ENCODE measurements at places on chromosomes 4 and X. TPM values are rescaled to one million over a fixed set of nuclear protein-coding genes. Genes with fewer than 3 reads are reported as not detected.

SLC25A6 gene
- total RNA-seq = 276 TPM

DNA sequence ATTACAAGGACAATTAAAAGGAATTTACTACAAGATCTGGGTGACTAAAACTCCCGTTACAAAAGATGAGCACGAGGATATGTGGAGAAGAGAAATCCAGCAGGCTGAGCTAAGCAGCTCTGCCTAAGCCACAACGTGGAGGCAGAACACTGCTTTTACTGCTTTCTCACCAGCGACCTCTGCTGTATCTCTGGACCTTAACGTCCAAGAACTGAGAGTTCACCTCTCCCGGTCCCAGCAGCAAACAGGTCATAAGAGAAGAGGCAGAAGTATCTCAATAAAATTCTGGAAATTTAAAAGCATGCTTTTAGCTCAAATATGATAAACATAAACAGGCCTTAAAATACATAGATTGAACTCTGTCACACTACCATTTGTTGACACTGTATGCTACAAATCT is 81.0 kb downstream of the ADGRA3 start:
- no peaks in the 10 kb centered on the region for H3K4me1 ChIP-seq
- no peaks in the 10 kb centered on the region for H3K27me3 ChIP-seq
- H3K36me3 ChIP-seq = no peaks in the 10 kb centered on the region
- no peak overlapping the region for H3K4me3 ChIP-seq

C4orf54 gene
- total RNA-seq = not detected

GAGE12E gene
- not detected for total RNA-seq

DNA sequence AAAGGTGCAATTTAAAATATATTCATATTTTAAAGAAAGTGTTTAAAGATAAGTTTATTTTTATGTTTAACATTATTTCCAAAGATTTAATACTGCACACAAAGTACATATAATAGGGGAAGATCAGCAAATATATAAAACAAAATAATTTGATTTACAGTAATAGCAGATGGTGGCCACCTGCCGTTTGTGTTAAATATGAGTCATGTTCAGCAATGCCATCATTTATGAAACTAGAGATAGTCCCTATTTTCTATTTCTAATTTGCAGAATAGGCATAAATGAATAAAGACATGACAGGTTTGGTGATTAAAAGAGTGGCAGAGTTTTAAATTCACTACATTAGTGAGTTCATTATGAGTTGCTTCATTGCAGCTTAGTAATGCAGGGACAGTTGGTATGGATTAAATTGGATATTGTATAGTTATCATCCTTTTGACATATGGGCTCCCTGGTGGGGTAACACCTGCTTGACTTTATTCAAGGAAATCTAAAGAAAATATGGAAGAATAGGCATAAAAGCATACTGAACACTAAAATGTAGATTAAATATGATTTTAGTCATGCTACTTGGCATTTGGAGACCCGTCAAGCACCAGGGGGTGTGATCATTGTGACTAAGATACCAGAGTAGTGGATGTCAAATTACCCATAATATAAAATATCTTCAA is 78.8 kb upstream of the BANK1 start:
- no peaks in the 10 kb centered on the region for H3K4me1 ChIP-seq
- H3K36me3 ChIP-seq = no peaks in the 10 kb centered on the region
- no peak for DNase-seq
- H3K4me3 ChIP-seq = no peak overlapping the region

- no peaks in the 10 kb centered on the region for H3K27me3 ChIP-seq
- no peak overlapping the region for H3K4me3 ChIP-seq
- H3K27ac ChIP-seq = peak overlapping the region; percentile 62
- no peaks in the 10 kb centered on the region for H3K36me3 ChIP-seq
- DNase-seq = no peak
These were observed 367.6 kb downstream of the BCOR start for GRCh38 chrX:39729981-39730661.

GRIA3 gene
- total RNA-seq = 0.60 TPM

DNA sequence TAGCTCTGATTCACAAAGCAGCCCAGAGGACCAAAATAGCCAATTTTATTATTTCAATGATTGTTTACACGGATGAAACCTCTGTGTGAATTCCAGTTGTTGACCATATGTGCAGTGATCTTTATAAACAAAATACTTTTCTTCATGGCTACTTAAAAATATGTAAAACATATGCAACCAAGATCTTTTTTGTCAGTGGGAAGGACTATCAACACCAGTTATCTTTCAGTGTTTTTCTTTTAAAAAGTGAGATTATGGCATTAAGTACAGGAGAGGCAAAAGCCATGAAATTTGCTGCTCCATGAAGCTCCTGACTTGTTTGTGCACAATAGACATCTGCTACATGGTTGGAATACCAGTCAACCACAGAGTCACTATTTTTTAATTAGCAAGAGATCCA is 184.4 kb downstream of the DKK2 start:
- no peaks in the 10 kb centered on the region for H3K27me3 ChIP-seq
- H3K4me3 ChIP-seq = no peak overlapping the region
- DNase-seq = no peak

GRCh38 chr4:134243742-134244713 is 42.4 kb upstream of the PABPC4L start:
- H3K36me3 ChIP-seq = no peaks in the 10 kb centered on the region
- DNase-seq = no peak
- H3K27me3 ChIP-seq = no peaks in the 10 kb centered on the region
- no peak overlapping the region for H3K4me3 ChIP-seq
- H3K4me1 ChIP-seq = no peaks in the 10 kb centered on the region

GRCh38 chr4:6191448-6192130 is 8.8 kb downstream of the JAKMIP1 start:
- H3K4me3 ChIP-seq = no peak overlapping the region
- no peaks in the 10 kb centered on the region for H3K36me3 ChIP-seq
- H3K4me1 ChIP-seq = no peaks in the 10 kb centered on the region
- DNase-seq = no peak
- H3K27me3 ChIP-seq = peaks cover 24% of the 10 kb centered on the region

GRCh38 chr4:111020476-111020875 is 397.6 kb upstream of the PITX2 start:
- DNase-seq = no peak
- H3K27me3 ChIP-seq = no peaks in the 10 kb centered on the region
- no peaks in the 10 kb centered on the region for H3K36me3 ChIP-seq
- no peak overlapping the region for H3K27ac ChIP-seq
- H3K4me3 ChIP-seq = no peak overlapping the region

AMOT gene
- 24.0 TPM for total RNA-seq

GRCh38 chr4:77120886-77121508 is 36.0 kb upstream of the CCNG2 start:
- H3K27ac ChIP-seq = no peak overlapping the region
- DNase-seq = no peak
- H3K4me3 ChIP-seq = no peak overlapping the region
- H3K4me1 ChIP-seq = no peaks in the 10 kb centered on the region
- no peaks in the 10 kb centered on the region for H3K27me3 ChIP-seq

GRCh38 chrX:50565718-50566117 is 95.1 kb upstream of the DGKK start:
- no peak for DNase-seq
- no peak overlapping the region for H3K4me3 ChIP-seq
- H3K4me1 ChIP-seq = no peaks in the 10 kb centered on the region
- no peak overlapping the region for H3K27ac ChIP-seq

- H3K4me3 ChIP-seq = no peak overlapping the region
- H3K4me1 ChIP-seq = no peaks in the 10 kb centered on the region
- DNase-seq = no peak
- no peaks in the 10 kb centered on the region for H3K36me3 ChIP-seq
- no peaks in the 10 kb centered on the region for H3K27me3 ChIP-seq
These were observed 329.9 kb downstream of the TECRL start for GRCh38 chr4:64079316-64079715.

DNA sequence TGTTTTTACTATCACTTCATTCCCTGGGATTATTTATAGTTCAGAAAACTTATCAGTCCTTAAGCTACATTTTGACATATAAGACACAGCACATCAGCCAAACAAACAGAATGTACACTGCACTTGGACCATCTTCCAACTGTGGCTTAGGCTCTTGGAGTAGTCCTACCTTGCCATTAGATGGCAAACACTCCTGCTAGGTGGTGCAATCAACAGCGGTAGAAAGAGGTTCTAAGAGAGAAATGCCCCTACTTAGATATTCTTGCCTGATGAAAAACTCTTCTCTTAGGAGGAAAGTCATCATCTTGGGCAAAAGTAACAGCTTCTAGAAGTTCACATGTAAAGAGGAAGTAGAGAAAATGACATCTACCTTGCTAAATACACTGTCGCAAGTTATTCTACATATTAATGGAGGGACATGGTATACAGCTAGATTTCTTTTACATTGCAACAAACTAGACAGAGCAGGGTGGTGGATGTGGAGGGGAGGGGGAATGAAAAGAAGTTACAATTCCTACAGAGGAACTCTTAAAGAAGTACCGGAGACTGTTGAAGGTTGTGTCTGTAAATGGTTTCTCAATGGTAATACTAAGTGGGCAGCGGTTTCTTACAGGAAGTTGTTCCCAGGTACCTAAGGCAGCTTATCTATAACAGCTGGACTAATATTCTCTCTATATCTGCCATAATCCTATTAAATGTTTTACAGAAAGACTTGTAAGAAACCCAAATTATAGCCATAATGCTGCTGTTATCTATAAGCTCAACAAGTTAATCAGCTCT is 8.1 kb upstream of the STPG2 start:
- no peak for DNase-seq
- no peaks in the 10 kb centered on the region for H3K27me3 ChIP-seq
- H3K27ac ChIP-seq = no peak overlapping the region
- H3K36me3 ChIP-seq = no peaks in the 10 kb centered on the region

- peak overlapping the region; percentile 58 for H3K4me3 ChIP-seq
- peaks cover 3% of the 10 kb centered on the region for H3K4me1 ChIP-seq
- H3K27ac ChIP-seq = peak overlapping the region; percentile 97
- no peaks in the 10 kb centered on the region for H3K36me3 ChIP-seq
- H3K27me3 ChIP-seq = no peaks in the 10 kb centered on the region
These were observed 737 bp downstream of the NELFA start for GRCh38 chr4:2007804-2008670.

SHOX gene
- total RNA-seq = not detected

DNA sequence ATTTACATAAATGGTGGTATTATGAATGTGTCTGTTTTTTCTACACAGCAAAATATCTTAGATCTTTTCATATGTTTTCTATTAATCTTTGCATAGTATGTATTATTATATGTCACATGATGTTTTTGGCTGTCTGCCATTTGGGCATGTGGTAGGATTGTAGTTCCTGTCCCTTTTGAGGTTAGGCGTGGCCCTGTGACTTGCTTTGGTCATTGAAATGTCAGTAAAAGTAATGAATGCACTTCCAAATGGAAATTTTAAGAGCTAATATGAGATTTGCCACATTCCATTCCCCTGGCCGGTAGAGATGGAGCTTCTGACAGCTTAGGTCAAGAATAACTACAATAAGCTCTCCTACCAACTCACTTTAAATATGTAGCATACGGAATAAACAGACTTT is 45.1 kb downstream of the JADE3 start:
- no peak overlapping the region for H3K27ac ChIP-seq
- H3K27me3 ChIP-seq = no peaks in the 10 kb centered on the region
- H3K36me3 ChIP-seq = no peaks in the 10 kb centered on the region

DNA sequence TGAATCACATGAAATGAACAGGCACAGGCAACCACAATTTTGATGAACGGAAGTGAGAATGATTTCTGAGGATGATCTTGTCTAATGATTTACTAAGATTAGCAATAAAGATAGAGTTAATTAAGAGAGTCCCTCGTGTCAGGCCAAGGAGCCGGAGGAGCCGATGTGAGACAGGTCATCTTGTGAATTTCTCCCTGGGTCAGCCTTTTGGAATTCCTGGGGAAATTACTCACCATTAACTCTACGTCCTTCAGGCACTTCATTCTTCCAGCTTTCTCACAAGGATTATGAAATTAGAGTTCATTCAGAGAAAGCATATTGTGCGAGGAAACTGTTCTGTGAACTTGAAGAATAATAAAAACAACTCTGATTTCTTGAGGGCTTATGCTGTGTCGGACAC is 86.7 kb downstream of the PSAPL1 start:
- no peaks in the 10 kb centered on the region for H3K4me1 ChIP-seq
- H3K4me3 ChIP-seq = no peak overlapping the region

DNA sequence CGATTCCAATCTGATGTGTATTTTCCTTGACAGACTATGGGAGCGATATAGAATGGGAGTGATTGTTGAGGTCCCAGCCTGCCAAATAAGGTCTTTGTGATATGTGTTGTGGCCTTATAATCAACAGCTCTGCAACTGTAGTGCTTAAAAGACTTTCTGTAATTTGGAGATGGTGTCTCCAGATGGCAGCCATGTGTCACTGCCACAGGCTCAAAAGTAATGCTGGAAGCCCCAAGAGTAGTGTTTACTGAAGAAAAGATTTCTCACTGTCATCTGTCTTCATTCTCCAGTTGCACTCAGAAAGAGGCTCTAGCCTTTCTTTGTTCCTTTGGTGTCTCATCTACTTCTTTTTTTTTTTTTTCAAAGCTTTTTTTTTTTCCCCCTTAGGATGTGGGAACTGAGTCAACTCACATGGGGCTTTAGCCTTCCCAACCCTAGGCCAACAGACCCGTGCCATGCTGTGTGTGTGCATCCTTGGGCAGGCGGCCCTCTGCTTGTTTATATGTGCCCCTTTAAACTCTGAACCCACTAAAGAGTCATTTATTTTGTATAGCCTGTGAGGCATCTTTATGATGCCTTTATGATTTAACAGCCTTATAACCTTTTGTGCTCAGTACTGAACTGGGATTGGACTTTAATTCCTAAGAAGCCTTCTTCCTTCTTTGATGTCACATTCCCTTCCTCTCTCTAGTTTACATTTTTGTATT is 15.6 kb downstream of the SRPX2 start:
- H3K4me1 ChIP-seq = no peaks in the 10 kb centered on the region
- no peak for DNase-seq
- H3K4me3 ChIP-seq = no peak overlapping the region
- H3K27me3 ChIP-seq = no peaks in the 10 kb centered on the region

- H3K36me3 ChIP-seq = no peaks in the 10 kb centered on the region
- no peaks in the 10 kb centered on the region for H3K4me1 ChIP-seq
- no peak overlapping the region for H3K27ac ChIP-seq
These were observed 152.1 kb downstream of the SLC39A8 start for GRCh38 chr4:102193145-102193544.

MAGEA8 gene
- not detected for total RNA-seq

GRCh38 chr4:3111461-3111860 is 37.0 kb downstream of the HTT start:
- H3K27me3 ChIP-seq = no peaks in the 10 kb centered on the region
- DNase-seq = no peak
- no peak overlapping the region for H3K4me3 ChIP-seq
- H3K27ac ChIP-seq = no peak overlapping the region
- peaks cover 17% of the 10 kb centered on the region for H3K36me3 ChIP-seq
- H3K4me1 ChIP-seq = peaks cover 26% of the 10 kb centered on the region

- no peak overlapping the region for H3K27ac ChIP-seq
- no peak for DNase-seq
- no peaks in the 10 kb centered on the region for H3K27me3 ChIP-seq
- no peaks in the 10 kb centered on the region for H3K4me1 ChIP-seq
These were observed 50.6 kb upstream of the RAPGEF2 start for GRCh38 chr4:159052315-159052714.

SLC26A1 gene
- total RNA-seq = 0.20 TPM

All from tibial nerve (tissue), 4 donors.